Stimulated activated CD4-positive, alpha-beta T cell treated with anti-CD3 and anti-CD28 coated beads, Interleukin-4, amount 100 ng/mL, for 48 hours (primary cell): ENCODE measurements at places on chromosomes 2 and 18.

DNA sequence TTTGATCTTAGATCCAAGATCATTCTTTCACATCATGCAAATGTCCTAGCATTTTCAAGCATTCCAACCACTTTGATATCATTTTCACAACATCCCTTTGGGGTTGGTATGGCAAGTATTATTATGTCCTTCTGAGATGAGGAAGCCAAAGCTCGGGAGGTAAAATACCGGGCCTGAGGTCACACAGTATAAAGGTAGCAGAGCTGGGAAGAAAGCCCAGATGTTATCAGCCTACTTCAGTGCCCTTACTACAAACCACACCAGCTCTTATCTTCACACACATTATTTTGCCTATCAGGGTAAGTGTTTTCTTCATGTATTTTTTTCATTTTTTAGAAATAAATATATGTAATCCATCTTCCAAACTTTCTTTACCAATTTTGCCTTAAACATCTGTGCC, 4.2 kb upstream of the B4GALT6 start:
- no peak for DNase-seq

GRCh38 chr2:186425576-186425975, 60.5 kb upstream of the ZC3H15 start:
- DNase-seq = no peak

DNA sequence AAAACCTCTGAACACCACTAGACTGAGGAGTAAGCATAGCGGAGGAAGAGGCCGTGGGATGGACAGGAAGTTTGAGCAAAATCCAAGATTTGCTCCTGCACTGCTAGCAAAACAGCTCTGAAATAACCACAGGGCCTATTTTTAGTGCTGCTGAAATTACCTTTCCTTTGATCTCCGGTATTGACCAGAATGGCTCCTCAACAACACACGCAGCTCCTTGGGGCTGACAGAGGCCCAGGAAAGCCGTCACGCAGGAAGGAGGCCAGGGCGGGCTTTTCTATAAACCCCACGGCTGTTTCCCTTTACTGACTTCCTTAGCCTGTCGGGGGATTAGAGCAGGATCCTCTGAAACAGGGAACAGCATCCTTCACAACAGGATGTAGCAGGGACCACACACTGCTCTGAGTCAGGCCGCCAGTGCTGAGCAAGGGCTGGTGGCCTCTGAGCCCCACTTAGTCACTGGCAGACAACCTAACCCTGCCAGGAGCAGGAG, 80.8 kb upstream of the LCLAT1 start:
- DNase-seq = peak; percentile 38

GRCh38 chr2:232432598-232433184, 23.3 kb upstream of the ALPI start:
- DNase-seq = no peak

- no peak for DNase-seq
Measured at GRCh38 chr2:207944334-207944733, 81.0 kb downstream of the PLEKHM3 start.

DNA sequence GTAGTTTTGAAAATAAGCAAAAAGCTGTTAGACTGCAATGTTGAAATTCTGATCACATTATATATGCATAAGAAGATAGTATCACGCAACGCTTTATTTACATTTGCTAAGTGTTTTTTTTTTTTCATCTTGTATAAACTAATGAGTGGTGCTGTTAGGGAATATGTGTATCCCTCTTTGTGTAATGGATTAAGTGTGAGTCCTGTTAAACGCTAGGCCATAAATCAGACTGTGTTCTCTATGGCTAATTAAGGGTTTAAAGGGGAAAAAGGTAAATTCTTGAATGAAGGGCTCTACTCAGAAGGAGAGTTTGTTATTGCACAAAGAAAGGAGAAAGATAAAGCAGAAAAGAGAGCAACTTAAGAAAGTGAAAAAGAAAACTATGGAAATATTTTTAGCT, 4.8 kb upstream of the ASXL3 start:
- no peak for DNase-seq

DNA sequence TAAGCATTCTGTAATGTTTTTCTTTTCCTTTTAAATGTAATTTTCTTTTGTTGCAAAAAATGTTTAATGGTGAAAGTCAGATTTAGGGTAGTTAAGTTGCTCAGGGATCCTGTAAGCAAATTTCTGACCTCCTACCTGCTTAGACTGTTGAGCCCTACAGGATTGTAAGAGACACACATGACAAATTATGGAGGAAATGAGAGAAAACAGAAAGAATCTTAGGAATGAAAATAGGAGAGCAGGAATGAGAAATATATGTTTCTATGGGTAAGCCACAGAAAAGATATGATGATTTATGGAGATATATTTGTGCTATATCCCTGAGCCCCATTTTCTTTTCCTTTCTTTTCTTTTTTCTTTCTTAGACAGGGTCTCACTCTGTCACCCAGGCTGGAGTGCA, 28.3 kb downstream of the CYBRD1 start:
- no peak for DNase-seq

GRCh38 chr2:74092275-74092674, 55.4 kb downstream of the BOLA3 start:
- no peak for DNase-seq

DNA sequence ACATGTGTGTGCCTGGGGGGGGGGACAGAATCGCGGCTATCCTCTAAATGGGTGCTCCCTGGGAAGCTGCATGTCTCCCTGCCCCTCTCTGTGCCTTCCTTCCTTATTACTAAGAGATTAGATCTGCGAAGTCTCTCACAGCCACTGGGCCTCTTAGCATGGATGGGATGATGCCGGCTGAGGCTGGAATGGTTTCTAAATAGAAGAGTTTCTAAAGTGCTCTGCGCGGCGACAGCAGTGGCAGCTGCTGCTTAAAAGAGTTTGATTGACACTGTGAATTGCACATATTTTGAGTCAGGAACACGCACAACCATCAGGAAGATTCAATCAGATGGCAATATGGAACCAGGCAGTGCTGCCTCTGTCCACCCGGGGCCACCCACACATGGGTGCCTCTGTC, 163.8 kb downstream of the CLIP4 start:
- no peak for DNase-seq

DNA sequence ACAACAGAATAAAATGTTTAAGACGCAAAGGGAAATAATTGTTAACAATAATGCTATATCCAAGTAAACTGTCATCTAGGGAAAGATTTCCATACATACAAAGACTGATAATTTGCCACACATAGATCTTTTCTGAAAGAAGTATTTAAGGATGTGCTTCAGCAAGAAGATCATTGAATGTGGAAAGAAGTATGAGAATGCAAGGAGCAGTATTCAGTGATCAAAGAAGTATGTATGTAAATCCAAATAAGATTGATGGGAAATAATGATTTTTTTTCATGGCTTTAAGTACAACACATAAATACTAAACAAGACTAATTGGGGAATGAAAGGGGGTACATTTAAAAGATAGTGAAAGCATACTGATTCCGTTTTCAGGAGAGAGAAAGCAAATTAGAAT, 410.4 kb upstream of the HS6ST1 start:
- no peak for DNase-seq

DNA sequence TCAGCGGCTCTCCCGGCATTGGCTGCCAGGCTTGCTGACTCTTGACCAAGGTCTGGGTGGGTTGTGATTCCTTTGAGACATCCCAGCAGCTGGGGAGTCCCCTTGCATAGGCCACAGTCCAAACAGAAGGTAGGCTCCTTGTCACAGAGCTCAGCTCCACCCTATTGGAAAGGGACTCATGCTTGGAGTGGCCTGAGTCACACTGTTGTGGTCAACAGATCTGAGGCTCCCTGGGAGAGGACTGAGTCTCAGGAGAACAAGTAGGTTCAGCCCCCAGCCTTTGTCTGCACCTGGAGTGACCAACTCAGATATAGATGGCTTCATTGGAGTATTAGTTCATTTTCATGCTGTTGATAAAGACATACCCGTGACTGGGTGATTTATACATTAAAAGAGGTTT, 32.1 kb upstream of the SH3BP4 start:
- DNase-seq = no peak

- DNase-seq = no peak
Measured at GRCh38 chr18:55124078-55124763, 165.0 kb upstream of the CCDC68 start.

DNA sequence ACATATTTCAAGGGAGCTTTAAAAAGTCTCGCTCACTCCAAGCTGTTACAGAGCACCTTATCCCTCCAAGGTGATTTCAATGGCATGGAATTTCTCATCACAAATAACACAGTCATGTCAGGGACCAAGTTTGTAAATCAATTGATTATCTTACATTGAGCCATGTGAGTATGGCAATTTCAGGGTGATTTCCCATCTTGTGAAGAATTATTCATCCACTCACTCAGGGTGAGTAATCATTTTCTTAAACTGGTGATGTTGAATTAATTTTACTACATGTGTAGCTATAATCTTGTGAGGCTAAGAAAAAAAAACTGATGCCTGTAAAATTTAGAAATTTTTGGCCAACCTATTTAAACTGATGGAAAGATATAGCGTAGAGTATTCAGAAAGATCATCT, 3.3 kb upstream of the ABCA12 start:
- DNase-seq = no peak

DNA sequence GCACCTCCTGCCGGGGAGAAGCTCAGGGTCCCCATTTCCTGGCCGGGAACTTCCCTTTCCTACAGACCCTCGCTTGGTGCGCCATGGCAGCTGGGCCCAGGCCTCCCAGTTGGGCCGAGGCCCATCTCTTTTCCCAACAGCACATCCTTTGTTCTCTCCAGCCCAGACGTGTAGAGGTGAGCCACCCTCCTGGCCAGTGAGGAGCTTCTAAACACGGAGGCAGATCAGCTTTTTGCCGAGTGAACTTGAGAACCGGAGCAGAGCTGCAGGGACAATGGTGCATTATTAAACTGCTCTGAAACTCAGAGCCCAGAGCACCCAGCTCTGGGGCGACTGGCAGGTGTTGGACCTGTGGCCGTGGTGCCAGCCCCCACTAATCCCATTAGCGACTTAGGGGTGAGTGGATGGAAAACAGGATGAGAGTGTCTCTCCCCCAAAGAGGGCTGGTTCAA, 25.4 kb downstream of the SH3BP4 start:
- no peak for DNase-seq

DNA sequence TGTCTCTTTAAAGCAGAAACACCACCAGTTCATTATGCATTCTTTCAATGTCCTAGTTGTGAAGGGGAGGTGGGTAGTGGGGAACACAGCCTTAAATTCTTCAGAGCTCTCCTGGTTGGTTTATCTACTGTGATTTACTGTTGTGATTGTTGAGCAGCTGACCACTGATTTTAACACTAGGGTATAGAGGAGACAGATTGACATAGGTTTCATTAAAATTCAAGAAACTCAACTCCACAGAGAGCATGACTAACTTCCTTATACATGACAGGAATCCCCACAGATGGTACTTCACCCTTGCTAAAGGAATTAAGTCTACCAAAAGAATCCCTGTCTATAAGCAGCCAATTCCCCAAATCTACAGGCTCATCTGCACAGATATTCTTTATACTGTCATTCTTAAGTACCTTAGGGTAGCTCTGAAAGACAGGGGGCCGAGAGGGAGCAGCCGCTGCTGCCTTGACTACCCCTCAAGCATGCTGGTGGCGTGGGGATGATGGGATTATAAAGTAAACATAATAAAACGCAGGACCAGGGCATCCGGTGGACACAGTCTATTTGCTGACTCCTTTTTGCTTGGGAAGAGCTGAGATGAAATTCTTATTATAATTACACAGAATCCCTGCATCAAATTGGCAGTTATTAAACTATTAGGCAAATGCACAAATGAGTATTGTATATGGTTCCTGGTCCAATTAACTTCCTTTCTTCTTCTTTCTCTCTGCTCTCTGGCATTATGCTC, 1377.6 kb upstream of the PIK3C3 start:
- no peak for DNase-seq

DNA sequence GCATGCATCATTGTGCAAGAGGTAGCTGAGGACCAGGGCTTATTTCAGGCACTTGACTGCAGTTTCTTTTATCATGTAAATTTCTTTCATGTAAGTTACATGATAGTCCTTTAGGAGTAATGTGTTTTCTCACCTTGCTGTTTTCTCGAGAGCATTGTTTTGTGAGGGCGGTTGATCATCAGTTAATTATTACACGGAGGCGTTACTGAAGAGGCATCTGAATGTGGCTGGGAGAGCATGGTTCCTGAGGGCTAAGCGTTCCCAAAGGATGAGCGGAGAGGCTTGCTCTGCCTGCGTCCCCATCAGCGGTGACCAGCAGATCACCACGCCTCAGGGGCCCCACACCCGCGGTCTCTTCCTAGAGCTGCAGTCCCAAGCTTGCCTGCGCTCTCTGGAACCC, 156.1 kb upstream of the NFATC1 start:
- DNase-seq = no peak

GRCh38 chr2:226813148-226813701, 13.6 kb upstream of the IRS1 start:
- no peak for DNase-seq

- DNase-seq = no peak
Measured at GRCh38 chr2:68505603-68506159, 38.3 kb downstream of the APLF start.

- no peak for DNase-seq
Measured at GRCh38 chr2:25539136-25539535, 134.2 kb downstream of the DTNB start.

- DNase-seq = no peak
Measured at GRCh38 chr18:72986103-72986502, 118.3 kb upstream of the NETO1 start.

GRCh38 chr2:211816754-211817153, 721.8 kb downstream of the ERBB4 start:
- no peak for DNase-seq

- no peak for DNase-seq
Measured at GRCh38 chr18:75003764-75004690, 204.9 kb downstream of the PTGR3 start.

DNA sequence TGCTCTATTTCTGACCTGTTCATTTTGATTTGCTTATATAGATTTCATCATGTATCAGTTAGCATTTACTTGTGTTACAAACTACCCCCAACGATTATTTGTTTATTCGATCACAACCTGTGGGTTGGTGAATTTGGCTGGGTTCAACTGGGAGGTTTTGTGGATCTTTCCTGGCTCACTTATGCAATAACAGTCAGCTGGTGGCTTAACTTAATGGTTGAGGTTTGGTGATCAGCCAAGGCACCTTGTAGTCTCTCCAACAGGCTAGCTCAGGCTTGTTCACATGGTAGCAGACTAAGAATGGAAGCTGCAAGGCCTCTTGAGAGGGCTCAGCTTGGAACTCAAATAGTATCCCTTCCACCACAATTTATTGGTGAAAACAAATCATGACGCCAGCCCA, 5.4 kb upstream of the PUM2 start:
- DNase-seq = no peak

DNA sequence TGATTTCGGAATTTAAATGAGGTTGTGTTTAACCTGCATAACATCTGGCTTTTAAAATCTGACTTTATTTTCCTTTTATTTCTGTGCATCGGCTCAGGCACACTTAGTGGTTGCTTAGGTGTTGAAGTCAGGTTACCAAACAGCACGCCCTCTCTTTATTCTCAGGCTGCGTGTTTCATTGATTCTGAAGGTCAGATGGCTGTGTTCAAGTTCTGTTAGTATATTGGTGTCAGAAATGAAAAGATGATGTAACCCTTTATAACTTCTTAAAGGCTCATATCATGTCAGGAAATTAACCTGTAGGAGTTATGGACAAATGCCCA, 246.5 kb downstream of the LDLRAD4 start:
- DNase-seq = no peak

- no peak for DNase-seq
Measured at GRCh38 chr2:142734770-142735169, 142.7 kb upstream of the KYNU start.

GRCh38 chr18:36212301-36213171, 25.2 kb downstream of the MOCOS start:
- no peak for DNase-seq
